ENCODE measurements at places on chromosomes 12 and 14.

GRCh38 chr14:65664436-65664835, 251.9 kb downstream of the FUT8 start:
- no peak for DNase-seq

GRCh38 chr12:86931714-86932113, 675.5 kb upstream of the MGAT4C start:
- no peak for DNase-seq

DNA sequence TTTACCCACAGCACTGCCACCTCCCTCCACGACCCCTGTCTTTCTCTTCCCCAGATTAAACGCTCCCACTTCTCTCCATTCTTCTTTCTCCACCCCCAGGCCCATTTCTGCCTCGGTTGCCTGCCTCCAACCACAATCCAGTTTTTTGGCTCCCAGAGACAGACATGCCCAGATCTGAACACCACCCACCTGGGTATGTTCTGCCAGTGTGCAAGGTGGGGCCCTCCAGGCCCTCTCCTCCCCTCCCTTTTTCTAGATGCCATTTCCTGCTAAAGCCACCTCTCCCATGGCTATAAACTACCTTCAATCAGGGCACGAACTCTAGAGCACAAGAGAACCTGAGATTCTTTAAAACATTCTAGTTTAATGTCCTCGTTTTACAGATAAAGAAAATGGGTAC, 63.3 kb downstream of the IRF2BPL start:
- no peak for DNase-seq

GRCh38 chr12:12446786-12447185, 89.9 kb downstream of the BORCS5 start:
- no peak for DNase-seq

- no peak for DNase-seq
These were observed 209.1 kb downstream of the GRIN2B start for GRCh38 chr12:13772264-13772663.

DNA sequence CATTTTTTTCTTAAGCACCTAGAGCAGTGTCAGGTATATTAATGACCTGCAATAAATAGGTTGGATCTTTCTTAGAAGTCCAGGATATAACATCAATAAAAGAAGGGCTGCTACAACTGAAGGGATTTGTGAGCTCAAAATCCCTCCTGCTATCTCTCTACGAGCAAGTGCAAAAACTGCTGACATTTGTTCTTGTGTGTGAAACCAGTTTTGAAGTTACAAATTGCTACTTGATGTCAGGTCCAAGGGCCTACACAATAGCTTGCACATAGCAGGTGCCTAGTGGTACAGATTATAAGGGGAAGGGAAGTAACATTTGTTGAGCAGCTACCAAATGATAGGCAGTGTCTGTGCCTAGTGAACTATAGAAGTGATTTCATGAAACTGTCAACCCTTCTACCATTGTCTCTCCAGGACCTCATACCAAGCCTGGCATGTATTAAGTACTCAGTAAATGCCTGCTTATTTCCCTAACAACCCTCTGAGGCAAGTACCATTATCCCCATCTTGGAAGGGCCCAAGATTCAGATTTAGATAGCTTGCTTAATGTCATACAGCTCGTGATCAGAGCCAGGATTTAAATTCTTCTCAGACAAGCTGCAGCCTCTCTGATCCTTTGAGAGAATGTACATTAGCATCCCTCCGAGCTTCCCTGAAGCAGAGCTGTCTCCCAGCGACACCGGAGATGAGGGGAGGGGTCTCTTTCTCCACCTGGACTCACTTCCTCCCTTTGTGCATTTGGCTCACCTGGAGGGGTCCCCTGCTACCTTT, 300.3 kb downstream of the ZFP36L1 start:
- DNase-seq = no peak

DNA sequence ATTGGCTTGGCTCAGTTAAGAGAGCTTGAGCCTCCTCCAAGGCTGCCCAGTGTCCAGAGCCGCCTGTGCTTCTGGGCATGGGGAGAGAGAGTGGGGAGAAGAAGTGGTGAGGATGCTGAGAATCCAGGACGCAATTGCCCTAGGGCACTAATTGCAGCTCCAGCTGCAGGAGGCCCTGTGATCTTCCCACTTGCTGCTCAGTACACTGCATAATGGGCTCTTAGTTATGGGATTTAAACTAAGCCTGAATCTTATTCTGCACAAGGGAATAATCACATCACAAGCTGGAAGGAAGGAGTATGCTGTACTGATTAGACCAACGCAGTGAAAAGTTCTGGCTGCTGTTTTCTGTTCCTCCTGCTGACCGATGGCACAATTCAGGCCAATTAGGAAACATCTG, 101.0 kb upstream of the PRMT8 start:
- no peak for DNase-seq

- no peak for DNase-seq
These were observed 110.4 kb upstream of the FZD10 start for GRCh38 chr12:130051900-130052299.

- no peak for DNase-seq
These were observed 13.4 kb upstream of the PCNX1 start for GRCh38 chr14:70893858-70894291.

DNA sequence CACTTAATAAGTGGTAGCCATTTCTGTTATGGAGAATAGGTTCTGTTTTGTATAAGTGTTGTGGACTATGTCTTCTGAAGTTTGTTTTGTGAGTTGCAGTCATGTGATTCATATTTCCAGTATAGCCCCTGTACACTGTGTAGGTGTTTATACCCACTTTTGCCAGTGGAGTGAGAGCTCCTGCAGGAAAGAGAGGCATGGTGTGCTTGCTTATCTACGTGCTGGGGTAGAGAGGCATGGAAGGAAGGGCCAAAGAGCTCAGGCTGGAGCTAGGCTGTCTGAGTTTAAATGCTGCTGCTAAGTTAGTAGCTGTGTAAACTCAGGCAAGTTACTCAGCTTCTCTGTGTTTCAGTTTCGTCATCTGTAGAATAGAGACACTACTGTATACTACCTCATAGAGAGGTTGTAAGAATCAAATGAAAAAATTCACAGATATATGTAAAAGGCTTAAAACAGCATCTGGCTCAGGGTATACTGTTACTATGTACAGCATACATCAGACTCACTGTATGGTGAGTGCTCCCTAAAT, 88.2 kb upstream of the SLC38A2 start:
- DNase-seq = no peak

- DNase-seq = no peak
These were observed 29.7 kb upstream of the CHST11 start for GRCh38 chr12:104426926-104427546.

- peak; percentile 33 for DNase-seq
These were observed at the start of gene TMEM179 for GRCh38 chr14:104604458-104605449. TSS of gene TMEM179 (minus strand) at chr14:104604772. CDS start at chr14:104604741, 31 bp downstream.

DNA sequence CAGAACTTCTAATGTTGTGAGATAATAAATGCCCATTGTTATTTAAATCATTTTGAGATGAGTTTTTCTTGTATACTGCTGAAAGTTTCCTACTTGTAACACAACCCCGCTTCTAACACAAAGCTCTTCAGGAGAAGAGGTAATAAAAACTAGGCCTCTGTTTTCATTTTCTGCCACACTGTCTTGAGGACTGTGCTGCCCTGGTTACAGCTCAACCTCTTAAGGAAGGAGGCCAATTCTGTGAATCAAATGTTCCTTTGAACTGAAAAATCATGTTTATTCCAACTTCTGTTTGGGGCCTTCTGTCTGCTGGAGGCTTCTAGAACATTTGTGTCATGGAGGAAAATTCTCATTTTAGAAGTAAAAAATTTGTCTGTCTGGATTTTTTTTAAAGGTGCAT, 100.3 kb downstream of the LRIG3 start:
- DNase-seq = no peak

DNA sequence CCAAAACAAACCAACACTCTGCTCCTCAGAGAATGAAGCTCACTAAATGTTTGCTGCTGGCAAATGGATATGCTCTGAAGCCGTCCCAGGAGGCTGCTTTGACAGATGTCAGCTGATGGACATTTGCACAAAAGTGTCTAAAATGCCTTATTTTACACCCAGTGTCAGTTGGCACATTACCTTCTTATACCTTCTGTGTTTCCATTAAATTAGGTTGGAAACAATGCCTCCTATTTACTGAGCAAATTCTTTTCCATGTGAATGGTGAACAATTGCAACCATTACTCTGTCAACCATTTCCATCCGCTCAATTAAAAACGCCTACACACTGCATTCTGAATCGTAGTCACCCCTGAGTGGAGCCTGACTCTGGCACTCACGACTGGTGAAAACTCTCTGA, 1679.9 kb upstream of the FLRT2 start:
- DNase-seq = no peak

DNA sequence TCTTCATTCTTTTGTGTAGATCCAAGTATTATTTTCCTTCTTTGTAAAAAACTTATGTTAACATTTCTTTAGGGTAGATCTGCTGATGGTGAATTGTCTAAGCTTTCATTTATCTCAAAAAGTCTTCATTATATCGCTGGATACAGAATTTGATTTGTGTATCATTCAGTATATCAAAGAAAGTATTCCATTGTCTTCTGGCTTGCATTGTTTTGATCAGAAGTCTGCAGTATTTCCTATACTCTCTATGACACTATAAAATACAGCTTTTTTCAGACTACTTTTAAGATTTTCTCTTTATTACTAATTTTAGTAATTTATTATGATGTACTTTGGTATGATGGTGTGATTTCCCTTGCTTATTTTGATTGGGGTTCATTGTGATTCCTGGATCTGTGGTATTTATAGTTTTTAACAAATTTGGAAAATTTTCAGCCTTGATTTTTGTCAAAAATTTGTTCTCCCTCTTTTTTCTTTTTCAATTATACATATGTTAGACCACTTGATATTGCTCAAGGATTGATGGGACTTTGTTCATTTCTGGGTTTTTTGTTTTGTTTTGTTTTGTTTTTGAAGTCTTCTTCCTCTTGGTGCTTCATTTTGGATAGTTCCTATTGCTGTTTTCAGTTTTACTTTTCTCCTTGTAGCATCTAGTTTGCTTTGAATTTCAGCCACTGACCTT, 176.5 kb downstream of the ZFP36L1 start:
- DNase-seq = no peak

GRCh38 chr12:115598871-115599811, 678.4 kb downstream of the MED13L start:
- no peak for DNase-seq

GRCh38 chr14:23829736-23830471, 123.7 kb upstream of the DHRS4 start:
- peak; percentile 78 for DNase-seq

- DNase-seq = peak; percentile 33
These were observed 8.8 kb downstream of the VPS37B start for GRCh38 chr12:122886851-122887818.

- no peak for DNase-seq
These were observed 11.0 kb upstream of the SRP54 start for GRCh38 chr14:34971801-34972200.

DNA sequence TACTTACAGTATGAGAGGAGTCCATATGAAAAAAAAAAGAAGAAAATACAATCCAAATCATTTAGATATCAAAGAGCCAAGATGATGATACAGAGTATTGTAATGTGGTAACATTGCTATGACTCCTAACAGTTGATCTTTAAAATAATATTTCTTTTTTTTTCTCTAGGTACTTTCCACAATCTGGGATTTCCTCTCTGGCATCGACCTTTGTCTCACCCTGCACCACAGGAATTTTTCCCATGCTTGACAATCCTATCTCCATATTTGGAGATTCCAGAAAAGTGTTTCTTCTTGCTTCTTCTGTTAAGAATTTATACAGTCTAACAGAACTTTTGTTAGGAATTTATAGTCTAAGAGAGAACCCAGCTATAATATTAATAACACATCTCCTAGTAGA, 184.4 kb downstream of the ITPR2 start:
- peak; percentile 80 for DNase-seq

GRCh38 chr12:111488271-111488670, 82.5 kb downstream of the SH2B3 start:
- no peak for DNase-seq

DNA sequence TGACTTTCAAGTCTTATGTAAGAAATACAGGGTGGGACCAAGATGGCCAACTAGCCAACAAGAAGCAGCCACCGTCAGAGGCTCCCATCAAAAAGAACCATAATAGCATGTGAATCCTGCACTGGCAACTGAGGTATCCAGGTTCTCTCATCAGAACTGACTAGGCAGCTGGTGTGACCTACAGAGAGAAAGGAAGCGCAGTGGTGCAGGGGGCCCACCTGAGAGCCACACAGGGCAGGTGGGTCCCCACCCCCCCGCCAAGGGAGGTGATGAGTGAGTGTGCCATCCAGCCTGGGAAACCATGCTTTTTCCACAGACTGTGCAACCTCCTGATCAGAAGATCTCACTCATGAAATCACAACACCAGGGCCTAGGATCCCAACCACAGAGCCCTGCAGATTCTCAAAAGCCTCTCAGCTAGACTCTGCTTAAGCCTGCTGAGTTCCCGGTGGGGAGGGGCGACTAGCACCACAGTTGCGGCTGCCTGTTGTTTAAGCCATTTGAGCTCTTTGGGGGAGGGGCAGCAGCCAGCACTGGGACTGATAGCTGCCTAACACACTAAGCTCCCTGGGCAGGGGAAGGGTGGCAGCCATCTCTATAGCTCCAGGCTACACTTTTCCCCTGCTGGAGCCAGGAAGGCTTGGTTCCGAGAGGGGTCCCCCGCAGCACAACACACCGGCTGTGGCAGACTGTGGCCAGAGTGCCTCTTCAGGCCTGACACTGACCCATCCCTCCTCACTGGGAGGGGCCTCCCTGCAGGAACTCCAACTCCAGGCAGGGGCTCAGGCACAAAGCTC, 75.3 kb downstream of the GARIN6 start:
- DNase-seq = peak; percentile 78

DNA sequence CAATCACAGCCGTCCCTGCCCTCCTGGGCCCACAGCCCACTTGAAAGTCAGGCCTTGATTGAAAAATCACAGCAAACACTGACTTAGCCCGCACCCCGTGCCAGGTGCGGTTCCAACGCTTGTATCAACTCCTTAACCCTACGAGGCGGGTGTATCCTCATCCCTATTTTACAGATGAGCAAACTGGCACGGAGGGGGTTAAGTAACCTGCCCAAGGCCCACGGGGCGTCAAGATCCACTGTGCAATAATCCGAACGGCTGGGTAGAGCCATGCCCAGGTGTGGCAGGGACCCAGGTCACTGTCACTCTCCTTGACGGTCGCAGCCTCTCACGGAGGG, 583 bp downstream of the DNAH10 start:
- no peak for DNase-seq

GRCh38 chr14:70827752-70828151, 18.4 kb upstream of the MAP3K9 start:
- no peak for DNase-seq

DNA sequence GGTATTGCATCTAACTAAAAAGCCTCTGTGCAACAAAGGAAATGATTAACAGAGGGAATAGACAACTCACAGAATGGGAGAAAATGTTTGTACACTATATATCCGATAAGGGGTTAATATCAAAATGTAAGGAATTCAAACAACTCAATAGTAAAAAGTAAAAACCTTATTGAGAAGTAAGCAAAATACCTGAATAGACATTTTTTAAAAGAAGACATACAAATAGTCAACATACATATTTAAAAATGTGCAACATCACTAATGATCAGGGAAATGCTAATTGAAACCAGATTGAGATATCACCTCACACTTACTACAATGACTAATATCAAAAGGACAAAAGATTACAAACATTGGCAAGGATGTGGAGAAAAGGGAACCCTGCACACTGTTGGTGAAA, 31.9 kb upstream of the LGR5 start:
- no peak for DNase-seq

Measured in SJSA1 (cell line).